NCI-H187 treated with DMSO at 0.1 percent for 48 hours (cell line): ENCODE measurements at places on chromosomes 7 and 10.

GRCh38 chr7:47392241-47392759 is 189.6 kb downstream of the TNS3 start:
- no peak for DNase-seq

GRCh38 chr10:34139559-34139958 is 675.5 kb downstream of the PARD3 start:
- DNase-seq: no peak

DNA sequence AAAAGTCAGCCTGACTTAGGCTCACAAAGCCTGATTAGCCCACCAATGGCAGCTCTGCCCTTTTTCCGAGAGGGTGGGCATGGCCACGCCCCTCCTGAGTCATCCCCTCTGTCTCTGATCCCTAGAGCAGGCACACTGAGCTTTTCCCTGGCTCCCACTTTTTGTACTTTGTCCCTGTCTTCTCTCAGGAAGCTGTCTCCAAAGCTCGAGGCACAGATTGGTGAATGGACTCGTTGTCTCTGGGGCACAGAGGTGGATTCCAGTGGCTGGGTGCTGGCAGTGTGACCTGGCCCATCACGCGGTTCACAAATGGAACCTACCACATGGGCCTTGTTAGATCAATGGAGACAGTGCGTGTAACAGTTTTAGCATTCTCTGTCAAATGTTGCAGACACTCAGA is 313.5 kb downstream of the WDR37 start:
- no peak for DNase-seq

DNA sequence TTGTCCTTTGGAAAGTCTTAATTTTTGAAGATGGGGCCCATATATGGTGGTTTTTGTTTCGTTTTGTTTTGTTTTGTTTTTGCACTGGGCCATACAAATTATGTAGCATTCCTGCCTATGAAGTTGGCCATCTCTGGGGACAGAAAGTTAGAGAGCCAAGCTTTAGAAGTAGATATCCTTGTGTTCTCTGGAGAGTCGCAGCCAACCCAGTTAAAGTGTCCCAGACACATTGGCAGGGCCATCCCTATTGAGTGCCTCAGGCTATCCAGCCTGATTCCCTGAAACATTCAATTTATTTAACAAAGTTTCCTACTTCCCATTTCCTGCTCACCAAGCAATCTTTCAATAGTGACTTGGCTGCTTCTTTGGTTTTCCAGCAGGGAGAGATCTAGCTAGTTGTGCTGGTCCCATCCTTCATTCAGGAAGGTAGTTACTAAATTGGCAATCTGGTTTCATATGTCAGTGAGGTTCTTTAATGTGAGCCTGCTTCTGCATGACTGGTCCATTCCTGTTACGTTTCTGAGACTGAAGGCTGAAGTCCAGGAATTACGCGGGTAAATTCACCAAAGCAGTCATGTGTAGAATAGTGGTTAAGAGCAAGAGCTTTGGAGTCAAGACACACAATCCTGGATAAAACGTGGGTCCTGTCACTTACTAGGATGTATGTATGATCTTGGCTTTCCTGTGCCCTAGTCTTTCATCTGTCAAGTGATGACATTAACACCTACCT is 49.3 kb upstream of the HBP1 start:
- no peak for DNase-seq

DNA sequence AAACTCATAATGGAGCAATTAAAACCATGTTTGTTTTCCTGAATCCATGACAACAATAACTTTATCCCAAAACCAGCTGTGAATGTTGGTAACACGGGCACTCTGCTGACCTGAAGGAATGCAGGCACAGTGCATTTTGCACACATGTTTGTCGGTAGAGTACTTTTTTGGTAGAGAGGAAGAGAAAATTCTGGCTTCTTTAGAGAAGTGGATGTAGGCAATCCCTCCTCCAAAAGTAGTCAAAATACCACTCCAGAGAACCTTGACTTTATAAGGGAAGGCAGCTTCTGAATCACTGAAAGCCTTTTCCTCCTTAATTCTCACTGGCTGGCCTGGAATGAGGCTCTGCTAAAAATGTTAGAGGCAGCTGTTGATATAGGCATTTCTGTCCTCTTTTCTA is 15.8 kb upstream of the ACTA2 start:
- no peak for DNase-seq

DNA sequence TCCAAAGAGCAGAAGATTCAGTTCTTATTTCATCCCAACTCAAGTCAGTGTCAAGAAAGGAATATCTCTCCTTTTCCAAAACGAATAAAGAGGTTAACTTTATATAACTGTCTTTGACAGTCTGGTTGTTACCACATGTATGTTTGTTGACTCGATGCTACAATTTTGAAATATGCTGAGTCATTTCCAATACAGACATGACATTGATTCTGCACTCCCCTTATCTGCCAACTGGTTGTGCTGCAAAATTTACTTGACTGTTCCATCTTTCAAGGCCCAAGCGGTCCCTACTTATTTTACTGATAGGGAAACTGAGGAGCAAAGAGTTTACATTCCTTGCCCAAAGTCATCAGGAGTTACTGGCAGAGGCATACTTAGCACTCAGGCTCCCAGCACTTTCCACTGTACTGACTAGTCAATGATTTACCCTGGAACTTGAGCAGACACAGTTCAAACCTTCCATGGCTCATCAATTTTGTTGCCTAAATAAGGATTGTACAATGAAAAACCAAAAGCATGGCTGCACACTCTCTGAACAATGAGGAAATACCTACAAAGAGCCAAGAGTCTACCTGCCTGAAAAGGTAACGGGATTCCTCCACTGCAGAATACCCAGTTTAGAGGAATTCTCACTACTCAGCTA is 52.8 kb downstream of the ABLIM1 start:
- DNase-seq: no peak

- DNase-seq: no peak
Measured at GRCh38 chr7:135645296-135645904, 16.9 kb upstream of the STMP1 start.
